RPMI7951 (cell line): ENCODE measurements at places on chromosomes 3 and 15.

DNA sequence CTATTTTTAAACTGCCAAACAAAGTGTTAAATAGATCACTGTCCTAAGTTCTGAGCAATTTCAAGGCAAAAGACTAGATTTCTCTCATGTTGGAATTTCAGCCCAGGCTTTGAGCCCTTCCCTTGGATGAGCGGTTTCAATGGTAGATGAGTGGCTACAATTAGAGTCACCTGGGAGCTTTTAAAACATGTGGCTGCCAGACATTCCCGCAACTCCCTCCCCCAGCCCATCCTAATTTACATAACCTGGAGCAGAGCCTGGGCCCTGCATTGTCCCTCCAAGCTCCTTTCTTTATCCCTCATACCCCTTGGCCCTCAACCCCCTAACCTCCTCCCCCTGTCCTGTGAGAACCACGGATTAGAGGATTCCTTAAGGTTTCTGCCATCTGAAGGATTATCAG is 357.5 kb upstream of the UMPS start:
- no peak for DNase-seq

GRCh38 chr3:194286375-194287146 is 64.6 kb downstream of the CPN2 start:
- DNase-seq, result no peak

DNA sequence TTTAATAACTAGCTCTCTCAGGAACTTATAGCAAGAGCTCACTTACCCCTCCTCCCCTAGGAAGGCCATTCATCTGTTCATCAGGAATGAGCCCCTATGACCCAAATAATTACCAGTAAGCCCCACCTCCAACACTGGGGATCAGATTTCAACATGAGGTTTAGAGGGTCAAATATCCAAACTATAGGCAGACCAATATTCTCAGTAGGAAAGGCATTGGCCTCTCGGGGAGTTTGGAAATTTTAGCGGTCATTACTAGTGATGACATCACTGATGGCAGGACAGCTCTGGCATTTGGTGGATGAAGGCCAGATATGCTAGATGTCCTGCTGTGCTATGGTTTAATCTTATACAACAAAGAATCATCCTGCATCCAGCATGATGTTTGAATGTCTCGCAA is 15.2 kb upstream of the CD47 start:
- peak; percentile 53 for DNase-seq

GRCh38 chr3:127734754-127735473 is 62.2 kb downstream of the ABTB1 start:
- peak; percentile 99 for DNase-seq

DNA sequence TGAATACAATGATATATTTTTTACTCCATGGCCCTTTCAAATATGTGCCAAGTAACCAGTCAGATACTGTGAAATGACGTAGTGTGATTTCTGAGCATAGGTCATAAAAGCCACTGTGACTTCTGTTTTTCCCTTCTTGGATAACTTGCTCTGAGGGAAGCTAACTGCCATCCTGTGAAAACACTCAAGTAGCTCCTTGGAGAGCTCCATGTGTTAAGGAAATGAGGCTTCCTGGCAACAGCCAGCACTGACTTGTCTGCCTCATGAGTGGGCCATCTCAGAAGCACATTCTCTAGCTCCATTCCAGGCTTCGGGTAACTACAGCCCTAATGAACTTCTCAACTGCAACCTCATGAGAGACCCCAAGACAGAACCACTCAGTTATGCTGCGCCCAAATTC is 9.5 kb upstream of the CCDC80 start:
- no peak for DNase-seq
